ENCODE measurements at places on chromosomes 4 and X.

DNA sequence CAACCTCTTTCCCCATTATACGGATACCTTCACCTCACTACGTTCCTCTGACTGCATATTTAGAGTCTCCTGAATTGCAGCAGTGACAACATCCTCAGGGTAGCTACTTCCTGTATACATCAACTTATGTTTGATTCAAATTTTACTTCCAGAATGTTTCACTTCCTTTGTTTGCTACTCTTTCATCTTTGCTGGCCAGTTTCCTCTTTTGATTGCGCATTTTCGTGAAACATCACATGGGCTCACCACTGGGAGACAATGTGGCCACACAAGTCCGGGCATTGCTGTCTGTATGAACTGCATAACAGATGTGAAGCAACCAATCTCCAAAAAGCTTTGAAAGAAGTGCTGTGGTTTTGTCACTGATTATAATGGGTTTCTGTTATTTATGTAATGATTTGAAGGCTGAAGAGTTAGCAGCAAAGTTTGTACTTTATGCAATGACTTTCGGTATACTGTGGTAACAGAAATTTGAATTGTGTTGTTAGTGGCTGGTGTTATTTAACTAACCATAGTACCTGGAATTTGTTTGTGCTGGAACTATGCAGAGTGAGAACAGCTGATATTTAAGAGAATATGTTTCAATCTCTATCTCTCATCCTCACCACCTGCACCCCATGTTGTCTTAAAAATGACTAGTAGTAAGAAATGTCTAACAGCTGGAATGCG is 7.4 kb downstream of the SNCA start:
- DNase-seq = peak; percentile 53

DNA sequence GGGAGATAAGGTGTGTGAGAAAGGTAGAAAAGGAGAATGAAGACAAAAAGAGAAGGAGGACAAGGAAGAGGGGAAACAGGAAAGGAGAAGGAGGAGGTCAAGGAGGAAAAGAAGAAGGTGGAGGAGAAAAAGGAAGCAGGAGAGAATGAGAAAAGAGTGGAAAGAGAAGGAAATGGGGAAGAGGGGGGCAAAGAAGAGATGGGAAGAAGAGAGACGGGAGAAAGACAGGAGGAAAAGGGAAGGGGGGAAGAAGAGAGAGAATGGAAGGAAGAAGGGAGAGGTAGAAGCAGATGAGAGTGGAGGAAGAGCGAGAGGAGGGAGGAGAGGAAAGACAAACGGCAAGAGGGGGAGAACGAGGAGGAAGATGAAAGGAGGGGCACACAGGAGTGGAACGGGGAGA is 4.1 kb downstream of the GATA1 start:
- no peak for DNase-seq

GRCh38 chr4:28357990-28358389 is 1497.3 kb downstream of the STIM2 start:
- no peak for DNase-seq

- DNase-seq = no peak
Observed at GRCh38 chrX:66919280-66919832, 280.5 kb upstream of the EDA2R start.

GRCh38 chrX:135373357-135373756 is 48.4 kb upstream of the SMIM10L2A start:
- DNase-seq = no peak

GRCh38 chrX:111170017-111170416 is 74.0 kb downstream of the PAK3 start:
- no peak for DNase-seq

DNA sequence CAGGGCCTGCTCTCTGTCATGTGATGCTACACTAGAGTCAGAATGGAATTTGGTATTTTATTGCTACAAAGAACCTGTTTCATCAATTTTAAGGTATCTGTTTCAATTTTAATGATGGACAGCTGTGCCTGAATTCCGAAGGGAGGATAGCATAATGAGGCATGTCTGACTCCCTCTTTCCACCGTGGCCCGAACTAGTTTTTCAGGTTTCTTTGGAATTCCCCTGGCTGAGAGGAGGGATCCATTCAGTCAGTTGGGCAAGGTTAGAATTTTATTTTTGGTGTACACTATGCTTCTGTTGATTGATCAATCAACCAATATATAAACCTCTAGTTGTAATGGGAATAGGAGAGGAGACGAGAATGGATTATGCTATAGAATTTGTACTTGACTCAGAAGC is 761.8 kb downstream of the FAM133A start:
- no peak for DNase-seq

DNA sequence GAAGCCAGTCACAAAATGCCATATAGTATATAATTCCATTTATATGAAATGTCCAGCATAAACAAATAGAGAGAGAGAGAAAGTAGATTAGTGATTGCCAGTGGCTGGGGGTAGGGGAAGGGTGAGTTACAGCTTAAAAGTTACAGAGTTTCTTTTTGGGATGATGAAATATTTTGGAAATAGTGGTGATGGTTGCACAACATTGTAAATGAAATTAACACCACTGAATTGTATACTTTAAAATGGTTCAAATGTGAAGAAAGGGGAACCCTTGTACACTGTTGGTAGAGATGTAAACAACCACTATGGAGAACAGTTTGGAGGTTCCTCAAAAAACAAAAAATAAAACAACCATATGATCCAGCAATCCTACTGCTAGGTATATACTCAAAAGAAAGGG is 131.2 kb upstream of the GPC4 start:
- DNase-seq = no peak

- DNase-seq = no peak
Observed at GRCh38 chr4:76457885-76458284, 22.9 kb downstream of the SHROOM3 start.

- no peak for DNase-seq
Observed at GRCh38 chr4:184960505-184960971, 57.8 kb upstream of the HELT start.

- DNase-seq = no peak
Observed at GRCh38 chr4:66275411-66276038, 605.2 kb upstream of the EPHA5 start.

DNA sequence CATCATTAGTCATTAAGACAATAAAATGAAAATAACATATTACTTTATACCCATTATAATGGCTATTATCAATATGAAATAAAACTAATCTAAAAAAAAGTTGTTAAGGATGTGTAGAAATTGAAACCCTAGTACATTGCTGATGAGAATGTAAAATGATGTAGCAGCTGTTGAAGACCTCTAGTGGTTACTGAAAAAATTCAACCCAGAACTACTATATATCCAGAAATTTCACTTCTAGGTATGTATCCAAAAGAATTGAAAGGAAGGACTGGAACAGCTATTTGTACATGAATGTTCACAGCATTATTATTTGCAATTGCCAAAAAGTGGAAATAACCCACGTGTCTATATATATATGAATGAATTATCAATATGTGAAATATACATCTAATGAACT is 180.3 kb upstream of the KLHL4 start:
- no peak for DNase-seq

DNA sequence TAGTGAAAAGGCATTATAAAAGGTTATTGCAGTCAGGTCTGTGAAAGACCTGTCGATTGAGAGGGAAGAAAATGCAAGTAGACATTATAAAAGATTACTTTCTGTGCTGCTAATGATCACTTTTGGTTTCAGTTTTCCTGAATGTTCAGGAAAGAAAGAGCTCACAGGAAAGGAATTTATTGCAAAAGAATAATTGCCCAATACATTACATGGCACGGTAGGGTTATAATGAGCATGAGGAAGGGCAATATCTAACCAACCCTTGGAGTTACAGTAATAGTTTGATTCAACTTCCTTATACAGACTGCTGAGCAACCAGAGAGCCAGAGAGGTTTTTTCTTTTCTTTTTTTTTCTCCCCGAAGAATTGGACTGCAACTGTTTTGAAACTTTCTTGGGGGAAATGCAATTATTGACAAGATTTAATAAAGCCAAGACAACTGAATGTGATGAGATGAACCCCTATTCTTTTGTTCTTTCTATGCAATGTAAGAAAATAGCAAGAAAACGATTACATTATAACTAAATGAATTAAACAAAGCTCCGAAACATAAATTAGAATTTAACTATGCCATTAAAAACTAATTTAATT is 247.0 kb downstream of the C4orf33 start:
- DNase-seq = no peak

DNA sequence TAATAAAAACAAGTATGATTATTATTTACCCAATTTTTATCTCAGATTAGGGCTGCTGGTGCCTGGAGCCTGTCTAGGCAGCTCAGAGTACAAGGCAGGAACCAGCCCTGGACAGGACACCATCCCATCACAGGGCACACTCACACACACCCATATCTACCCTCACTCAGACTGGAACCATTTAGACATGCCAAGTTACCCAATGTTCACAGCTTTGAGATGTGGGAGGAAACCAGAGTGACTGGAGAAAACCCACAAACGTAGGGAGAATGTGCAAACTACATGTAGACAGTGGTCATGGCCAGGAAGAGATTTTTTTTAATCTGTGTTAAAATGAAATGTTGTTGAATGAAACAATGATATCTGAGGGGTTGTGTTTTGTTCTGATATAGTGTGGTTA is 35.7 kb upstream of the ADGRA3 start:
- DNase-seq = no peak

DNA sequence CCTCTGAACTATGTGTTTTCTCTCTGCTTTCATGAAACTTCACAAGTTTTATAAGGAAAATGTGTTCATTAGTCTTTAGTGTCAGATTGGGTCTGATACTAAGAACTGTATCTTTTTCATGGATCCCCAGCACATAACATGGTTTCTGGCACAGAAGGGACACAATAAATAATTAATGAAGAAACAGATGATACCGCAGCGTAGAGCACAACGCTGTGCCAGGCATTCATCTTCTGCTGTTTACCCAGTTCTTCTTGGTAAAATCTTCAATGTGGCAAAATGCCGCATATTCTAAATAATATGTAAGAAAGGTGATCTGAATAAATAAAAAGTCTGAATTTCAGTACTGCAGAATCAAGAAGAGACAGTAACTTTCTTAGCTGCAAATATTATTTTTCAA is 12.3 kb downstream of the SCARB2 start:
- DNase-seq = no peak

- no peak for DNase-seq
Observed at GRCh38 chrX:130144509-130144908, 21.1 kb downstream of the AIFM1 start.

GRCh38 chrX:120790118-120790517 is 85.5 kb downstream of the CT47B1 start:
- DNase-seq = peak; percentile 60

DNA sequence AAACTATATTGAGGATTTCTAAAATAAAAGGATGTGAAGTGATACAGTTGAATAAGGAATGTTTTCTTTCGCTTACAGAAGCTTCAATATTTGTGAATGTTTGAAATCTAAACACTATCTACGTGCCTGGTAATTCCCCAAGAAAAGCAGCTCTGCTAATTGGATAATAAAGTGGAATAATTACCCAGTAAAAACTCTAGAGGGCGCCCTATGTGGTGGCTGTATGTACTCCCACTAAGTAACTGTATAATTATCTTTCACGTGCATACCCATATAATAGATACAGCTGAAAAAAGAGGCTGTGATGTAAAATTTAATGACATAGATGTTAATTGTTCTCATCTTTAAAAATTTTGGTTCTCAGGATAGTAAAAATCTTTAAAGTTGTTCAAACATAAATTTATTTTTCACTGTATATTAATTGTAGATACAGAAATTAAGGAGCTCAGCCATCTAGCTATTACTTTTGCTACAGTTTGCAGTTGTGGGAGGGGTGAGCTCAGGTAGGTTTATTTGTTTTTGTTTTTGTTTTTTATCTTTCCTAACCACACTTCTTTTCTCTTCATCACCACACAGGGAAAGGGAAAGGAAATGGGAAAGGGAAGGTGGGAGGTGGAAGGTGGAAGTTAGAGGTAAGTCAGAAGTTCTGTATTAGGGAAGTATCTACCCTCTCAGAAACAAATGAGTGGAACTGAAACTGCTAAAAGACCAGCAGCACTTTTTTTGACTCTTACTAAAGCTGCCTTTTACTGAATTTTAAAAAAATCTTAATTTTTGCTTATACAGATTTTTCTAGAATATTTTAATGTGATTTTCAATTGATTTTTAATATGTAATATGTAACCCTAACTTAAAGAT is 151.7 kb upstream of the RPS6KA6 start:
- DNase-seq = peak; percentile 44

GRCh38 chr4:16661813-16662212 is 236.6 kb downstream of the LDB2 start:
- DNase-seq = no peak

- peak; percentile 18 for DNase-seq
Observed at GRCh38 chr4:89438102-89438831, 130.7 kb upstream of the GPRIN3 start.

GRCh38 chr4:118770741-118771187 is 65.2 kb downstream of the SEC24D start:
- DNase-seq = no peak

GRCh38 chr4:94032754-94033153 is 174.9 kb upstream of the SMARCAD1 start:
- no peak for DNase-seq

DNA sequence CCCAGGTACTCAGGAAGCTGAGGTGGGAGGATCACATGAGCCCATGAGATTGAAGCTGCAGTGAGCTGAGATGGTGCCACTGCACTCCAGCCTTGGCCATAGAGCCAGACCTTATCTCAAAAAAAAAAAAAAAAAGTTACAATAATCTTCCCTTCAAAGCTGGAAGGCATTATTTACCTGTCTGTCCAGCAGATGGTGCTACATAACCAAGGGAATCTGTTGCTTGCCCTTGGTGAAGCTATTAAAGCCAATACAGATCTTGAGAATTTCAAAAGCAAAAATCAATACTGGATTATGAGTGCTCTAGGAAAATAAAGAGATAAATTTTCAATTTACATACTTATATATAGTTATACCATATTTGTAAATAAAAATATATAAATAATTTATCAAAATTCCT is 25.9 kb downstream of the PKD2 start:
- DNase-seq = peak; percentile 51

DNA sequence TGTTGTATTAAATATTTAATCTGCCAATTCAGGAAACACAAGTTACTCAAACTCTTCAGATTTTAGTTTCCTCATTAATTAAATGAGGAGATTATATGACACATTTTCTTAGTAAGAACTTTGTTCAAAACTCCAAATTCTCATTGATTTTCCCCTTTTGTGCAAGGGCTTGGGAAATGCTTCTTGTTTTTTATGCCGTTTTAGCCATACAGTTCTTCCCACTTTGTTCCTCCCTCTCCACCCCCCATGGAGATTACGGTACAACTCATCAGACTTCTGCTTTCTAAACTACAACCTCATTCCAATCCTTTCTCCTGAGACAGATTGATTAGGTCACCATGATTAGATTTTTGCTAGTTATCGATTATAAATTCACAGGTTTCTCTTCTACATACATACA is 10.9 kb upstream of the BBS7 start:
- no peak for DNase-seq

GRCh38 chr4:185773419-185773818 is 38.6 kb downstream of the SORBS2 start:
- DNase-seq = peak; percentile 58

All from dermis microvascular lymphatic vessel endothelial cell (primary cell).